Stimulated activated CD4-positive, alpha-beta T cell treated with anti-CD3 and anti-CD28 coated beads, Interleukin-1b, Interleukin-23, amount 100 ng/mL, for 4 hours (primary cell): ENCODE measurements at places on chromosomes 6 and 20.
A peak's percentile ranks its signal among the peaks of the same experiment; 100 is the strongest.

- no peak for DNase-seq
Measured at GRCh38 chr6:152142105-152142504, 334.6 kb downstream of the ESR1 start.

- DNase-seq: no peak
Measured at GRCh38 chr6:152170313-152170701, 362.8 kb downstream of the ESR1 start.

GRCh38 chr6:119027465-119027864, 51.0 kb downstream of the FAM184A start:
- no peak for DNase-seq

DNA sequence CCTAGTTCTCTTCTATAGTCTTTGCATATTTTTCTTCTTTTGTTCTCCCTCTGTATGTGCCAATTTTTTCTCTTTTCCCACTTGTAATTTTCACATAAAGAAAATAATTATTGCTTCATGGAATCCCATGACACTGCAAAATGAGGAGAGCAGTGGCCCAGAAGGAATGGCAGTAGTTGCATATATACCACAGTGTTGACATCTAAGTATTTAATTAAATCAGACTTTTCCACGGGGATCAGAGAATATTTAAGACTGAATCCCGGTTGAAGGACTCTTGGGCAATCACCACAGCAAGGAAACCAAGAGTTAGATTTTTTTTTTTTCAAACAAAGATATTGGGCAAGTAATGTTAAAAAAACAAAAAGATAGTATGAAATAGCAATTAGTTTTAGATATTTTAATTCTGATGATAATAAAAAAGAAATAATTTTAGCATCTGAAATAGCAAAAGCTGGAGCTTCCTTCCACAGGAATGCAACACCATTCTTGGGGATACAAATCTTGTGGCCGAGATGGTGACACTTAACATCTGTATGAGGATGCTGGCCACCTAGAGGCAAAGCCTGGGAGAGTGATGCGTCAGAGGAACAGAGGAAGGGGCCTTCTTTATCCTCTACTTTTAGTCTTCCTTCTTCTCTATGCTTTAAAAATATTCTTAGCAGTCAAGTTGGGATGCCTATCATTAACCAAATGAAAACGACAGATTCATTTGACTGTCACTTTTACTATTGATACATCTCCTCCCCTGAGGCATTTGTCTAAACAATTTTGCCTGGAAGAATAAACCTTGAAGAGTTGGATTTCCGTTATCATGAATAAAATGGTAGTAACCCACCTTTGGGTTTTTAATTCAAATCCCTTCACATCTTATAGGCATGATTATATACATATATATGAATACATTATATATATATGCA, 356.2 kb downstream of the GJA1 start:
- DNase-seq: no peak

DNA sequence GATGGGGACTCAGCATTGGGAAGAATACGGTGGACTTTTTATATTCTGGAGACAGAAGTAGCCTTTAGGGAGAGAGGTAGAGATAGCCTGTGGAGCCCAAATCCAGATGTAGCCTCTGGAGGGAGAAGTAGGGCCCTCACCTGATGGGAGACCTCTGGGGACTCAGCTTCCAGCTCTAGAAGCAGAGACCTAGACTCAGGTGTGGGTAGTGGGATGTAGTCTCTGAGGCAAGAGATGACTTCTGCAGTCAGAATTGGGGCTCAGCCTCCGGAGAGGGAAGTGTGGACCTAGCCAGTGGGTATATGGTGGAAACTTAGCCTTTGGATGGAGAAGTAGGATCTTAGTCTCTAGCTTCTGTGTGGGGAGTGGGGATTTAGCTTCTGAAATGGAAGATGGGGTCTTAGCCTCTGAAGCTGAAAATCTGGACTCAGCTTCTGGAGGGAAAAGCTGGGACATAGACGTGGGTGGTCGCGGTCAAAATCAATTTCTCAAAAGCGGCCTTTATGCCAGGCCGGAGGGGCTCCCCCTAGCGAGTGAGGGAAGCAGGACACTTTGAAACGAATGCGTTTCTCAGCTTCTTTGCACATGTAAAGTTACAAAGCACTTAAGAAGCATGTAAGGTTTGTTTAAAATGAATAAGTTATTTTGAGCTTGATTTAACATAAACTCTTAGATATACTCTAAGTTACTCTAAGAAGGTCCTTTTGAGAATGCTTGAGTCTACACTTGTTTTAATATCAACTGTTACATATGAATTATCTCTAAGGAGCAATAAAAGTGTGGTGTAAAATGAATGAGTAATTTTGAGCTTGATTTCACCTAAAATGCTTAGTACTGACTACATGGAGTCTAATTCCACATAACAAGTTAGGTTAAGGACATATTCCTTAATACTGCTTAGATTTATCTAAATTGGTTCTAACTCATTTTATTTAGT, 12.9 kb upstream of the ZNF343 start:
- DNase-seq: peak; percentile 32

DNA sequence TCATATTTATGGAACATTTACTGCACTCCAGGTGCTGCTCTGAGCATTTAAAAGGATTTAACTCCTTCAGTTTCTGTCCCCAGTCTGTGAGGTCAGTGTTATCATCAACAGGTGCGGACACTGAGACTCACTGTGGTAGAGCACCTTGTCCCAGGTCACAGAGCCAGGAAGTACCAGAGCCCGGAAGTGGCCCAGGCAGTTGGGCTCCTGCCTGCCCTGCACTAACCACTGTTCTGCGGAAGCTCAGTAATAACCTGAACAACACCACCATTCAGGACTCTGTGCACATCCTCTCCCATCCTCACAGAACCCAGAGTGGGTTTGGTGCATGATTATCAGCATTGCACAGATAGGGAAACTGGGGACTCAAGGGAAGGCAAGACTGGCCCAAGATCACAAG, 16.8 kb upstream of the SIRPG start:
- DNase-seq: no peak

GRCh38 chr6:73798592-73798991, 102.6 kb downstream of the CD109 start:
- no peak for DNase-seq

DNA sequence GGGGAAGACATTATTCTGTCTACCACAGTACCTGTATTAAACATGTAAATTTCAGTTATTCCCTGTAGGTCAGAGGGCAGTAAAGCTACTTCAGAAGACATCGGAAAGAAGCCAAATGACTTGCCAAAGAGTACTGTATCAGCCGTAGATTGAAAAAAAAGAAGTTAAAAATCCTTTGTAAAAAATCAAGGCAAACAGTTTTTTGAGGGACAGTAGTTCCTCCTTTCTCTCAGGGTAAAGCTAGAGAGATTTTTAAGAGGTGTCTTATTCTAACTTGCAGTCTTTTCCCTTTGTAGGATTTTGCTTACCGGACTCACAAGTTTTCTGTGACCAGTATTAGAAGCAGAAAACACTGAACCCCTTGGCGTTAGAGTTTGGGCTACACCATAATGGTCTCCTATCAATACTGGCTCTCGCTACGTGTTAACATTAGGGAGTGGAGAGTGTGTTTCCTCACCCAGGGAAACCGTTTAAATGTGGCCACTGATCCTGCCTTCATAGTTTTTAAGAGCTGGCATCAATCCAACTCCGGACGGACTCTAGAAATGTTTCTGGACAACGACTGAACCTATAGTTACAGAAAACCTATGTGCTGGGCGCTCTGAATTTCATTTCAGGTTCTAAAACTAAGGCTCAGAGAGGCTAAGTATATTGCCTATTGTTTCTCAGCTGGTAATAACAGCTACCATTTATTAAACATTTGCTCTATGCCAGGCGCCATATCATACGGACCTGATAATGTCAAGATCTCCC, 1.3 kb upstream of the ASXL1 start:
- DNase-seq: no peak

- no peak for DNase-seq
Measured at GRCh38 chr6:168376120-168376519, 56.5 kb upstream of the DACT2 start.

DNA sequence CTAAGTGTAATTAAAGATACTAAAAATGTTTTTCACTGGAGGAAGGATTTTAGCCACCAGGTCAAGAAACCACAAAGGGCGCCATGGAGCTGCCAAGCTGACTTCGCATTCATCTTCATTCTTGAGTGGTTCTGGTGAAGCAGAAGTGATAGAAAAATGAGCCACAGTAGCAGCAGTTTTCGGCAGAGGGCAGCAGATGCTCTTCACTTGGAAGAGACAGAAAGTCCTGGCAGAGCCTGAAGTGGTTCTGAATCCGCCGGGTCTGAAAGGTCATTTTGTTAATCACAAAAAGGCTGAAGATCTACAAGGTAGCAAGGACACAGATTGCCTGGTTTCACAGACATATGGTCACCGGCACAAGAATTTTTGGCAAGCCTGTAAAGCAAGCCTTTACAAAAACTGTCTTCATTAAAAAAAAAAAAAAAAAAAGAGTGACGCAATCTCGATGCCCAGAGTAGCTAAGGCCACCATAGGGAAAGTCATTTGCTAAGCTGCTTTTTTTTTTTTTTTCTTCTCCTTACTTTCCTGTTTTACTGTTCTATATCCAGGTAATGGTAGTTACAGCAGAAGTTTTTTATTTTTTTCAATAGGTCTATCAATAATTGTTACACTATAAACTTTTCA, 345.1 kb upstream of the AGPAT4 start:
- DNase-seq: no peak

- DNase-seq: no peak
Measured at GRCh38 chr6:90169374-90169773, 127.3 kb downstream of the BACH2 start.

DNA sequence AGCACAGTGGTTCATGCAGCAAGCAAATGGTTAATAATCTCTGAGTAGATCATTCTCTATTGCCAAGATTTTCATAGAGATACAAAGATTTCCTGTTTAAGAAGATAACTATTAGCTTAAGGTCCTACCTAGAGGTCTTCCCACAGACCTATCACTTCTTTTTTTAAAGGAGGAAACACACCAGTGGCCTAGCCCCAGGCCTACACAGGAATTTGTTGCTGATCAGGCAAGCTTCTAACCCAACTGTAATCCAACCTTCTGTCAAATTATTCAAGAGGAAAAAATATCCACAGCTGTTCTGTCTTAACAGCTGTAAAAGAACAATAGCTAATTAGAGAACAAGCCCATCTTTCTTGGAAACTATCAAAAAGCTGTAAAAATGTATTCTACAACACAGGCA, 332.8 kb downstream of the BTBD9 start:
- no peak for DNase-seq

DNA sequence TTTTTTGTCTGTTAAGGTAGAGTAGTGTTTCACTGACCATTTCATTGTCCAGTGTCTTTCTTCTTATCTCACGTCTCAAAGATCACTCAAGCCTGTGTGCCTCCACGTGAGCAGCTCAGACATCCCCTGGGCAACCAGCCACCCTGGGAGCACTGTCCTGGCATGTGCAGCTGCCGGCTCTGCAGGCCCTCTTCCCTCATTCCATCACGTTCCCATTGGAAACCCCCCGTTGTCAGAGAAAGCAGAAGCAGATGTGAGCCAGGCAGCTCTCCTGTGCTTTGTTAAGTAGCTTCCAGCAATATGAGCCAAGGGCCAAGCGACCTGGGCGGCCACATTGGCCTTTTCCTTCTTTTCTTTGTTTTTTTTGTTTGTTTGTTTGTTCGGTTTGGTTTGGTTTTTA, 233.2 kb upstream of the SYNDIG1 start:
- DNase-seq: no peak

GRCh38 chr6:5119090-5119951, 34.2 kb downstream of the PPP1R3G start:
- DNase-seq: no peak

DNA sequence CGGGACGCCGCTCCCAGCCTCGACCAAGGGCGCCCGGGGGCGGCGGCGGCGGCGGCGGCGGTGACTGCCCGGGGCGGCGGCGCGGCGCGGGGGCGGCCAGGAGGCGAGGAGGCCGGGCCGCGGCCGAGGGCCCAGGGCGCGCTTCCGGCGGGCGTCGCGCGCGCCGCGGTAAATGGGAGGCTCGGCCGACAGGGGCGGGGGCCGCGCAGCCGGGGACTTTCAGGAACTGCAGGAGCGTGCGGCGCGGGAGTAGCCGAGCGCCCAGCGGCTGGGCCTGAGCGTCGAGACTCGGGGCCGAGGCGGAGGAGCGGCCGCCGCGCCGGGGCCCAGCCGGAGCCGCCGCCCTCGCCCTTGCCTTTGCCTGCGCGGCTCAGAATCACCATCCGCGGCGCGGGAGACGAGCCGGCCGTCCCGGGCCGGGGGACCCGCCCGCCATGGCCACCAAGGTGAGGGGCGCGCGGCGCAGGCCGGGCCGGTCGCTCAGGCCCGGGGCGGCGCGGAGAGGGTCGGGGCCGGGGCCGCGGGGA, at the start of gene SNX9:
Gene SNX9 (plus strand): TSS at position 246 of the 527 bp plus-strand sequence. CDS start 189 bp downstream, at position 435.
- peak; percentile 53 for DNase-seq

DNA sequence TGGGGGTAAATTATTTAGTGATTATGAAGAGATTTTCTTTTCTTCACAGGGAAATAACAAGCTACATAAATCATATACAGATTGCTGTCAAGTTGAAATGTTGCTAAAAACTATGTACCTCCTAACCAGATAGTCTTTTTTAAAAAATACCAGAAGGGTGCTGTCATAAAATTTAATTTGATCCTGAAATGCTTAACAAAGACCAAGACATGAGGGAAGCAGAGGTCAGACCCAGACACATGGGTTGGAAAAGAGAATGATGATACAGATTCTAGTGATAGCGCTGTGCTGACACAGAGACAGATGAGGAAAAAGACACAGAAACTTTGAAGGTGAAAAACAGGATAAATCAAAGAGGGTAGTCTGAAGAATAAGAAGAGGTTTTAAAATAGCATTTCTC, 573.1 kb downstream of the HACE1 start:
- no peak for DNase-seq

DNA sequence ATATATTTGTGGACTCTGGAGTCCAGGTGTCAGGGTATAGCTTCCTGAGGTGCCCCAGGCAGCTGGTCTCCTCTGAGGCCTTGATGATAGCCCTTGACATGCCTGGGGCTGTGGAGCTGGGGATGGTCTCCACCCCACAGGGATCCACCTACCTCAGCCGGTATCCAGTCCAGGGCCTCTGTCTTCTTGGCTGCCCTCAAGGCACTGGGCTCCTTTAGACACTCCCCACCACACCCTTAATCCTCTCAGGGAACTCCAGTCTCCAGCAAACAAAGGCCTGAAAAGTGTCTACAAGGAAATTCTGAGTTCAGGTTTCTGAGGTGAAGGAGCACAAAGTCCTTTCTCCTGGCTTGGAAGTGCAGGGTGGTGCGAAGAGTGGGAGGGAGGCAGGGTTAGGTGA, 44.6 kb upstream of the DDR1 start:
- DNase-seq: no peak

GRCh38 chr20:37278966-37279590, 10.4 kb upstream of the MANBAL start:
- DNase-seq: no peak

GRCh38 chr6:2376429-2377355, 131.3 kb upstream of the GMDS start:
- no peak for DNase-seq

- no peak for DNase-seq
Measured at GRCh38 chr6:163729127-163729872, 314.8 kb downstream of the QKI start.

- DNase-seq: no peak
Measured at GRCh38 chr6:166580076-166581050, 6.1 kb downstream of the RAMACL start.

- no peak for DNase-seq
Measured at GRCh38 chr6:77430504-77430903, 32.8 kb downstream of the HTR1B start.

GRCh38 chr20:47815416-47815806, 30.1 kb upstream of the SULF2 start:
- no peak for DNase-seq
